ENCODE measurements at places on chromosomes 1 and 21.

- no peak for DNase-seq
Measured at GRCh38 chr1:154225370-154225769, 4.6 kb downstream of the UBAP2L start.

DNA sequence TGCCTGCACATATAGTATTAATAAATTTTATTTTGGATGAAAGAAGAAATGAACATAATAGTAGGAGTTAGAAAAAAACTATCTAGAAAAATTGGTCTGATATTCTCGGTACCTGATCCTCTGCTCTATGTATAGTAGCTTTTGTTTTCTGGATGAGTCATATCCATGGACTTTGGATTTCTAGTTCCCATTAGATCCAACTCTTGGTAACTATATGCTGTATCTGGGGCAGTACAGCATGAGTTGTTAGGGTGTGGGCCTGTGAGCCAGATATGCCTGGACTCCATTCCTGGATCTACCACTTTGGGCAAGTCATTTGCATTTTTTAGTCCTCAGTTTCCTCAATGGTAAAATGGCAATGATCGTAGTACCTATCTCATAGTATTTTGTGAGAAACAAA, 372.2 kb upstream of the PKN2 start:
- DNase-seq: no peak

- DNase-seq: no peak
Measured at GRCh38 chr1:110443451-110443850, 7.5 kb upstream of the PROK1 start.

GRCh38 chr21:37945036-37945435, 28.8 kb upstream of the KCNJ6 start:
- DNase-seq: no peak

- DNase-seq: no peak
Measured at GRCh38 chr1:59927213-59927612, 640 bp upstream of the CYP2J2 start.

- no peak for DNase-seq
Measured at GRCh38 chr1:245481261-245481660, 326.5 kb downstream of the KIF26B start.

DNA sequence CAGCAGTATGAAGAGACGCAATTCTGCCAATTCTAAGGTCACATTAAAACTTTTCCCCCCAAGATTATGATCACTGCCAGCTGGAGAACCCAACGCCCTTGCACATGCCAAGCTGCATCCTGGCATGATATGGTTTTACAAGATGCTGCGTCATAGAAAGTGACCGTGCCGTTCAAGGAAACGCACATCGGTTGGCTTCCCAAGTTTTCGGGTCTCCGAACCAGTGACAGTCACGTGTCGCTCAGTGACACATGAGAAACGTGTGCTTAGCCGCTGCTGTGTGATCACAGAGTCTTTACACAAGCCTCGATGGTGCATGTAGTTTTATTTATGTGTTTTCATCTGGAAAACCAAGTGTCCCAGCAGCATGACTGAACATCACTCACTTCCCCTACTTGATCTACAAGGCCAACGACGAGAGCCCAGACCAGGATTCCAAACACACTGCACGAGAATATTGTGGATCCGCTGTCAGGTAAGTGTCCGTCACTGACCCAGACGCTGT, 7.4 kb downstream of the SMIM1 start:
- no peak for DNase-seq

- no peak for DNase-seq
Measured at GRCh38 chr21:37886726-37887299, 29.4 kb downstream of the KCNJ6 start.

DNA sequence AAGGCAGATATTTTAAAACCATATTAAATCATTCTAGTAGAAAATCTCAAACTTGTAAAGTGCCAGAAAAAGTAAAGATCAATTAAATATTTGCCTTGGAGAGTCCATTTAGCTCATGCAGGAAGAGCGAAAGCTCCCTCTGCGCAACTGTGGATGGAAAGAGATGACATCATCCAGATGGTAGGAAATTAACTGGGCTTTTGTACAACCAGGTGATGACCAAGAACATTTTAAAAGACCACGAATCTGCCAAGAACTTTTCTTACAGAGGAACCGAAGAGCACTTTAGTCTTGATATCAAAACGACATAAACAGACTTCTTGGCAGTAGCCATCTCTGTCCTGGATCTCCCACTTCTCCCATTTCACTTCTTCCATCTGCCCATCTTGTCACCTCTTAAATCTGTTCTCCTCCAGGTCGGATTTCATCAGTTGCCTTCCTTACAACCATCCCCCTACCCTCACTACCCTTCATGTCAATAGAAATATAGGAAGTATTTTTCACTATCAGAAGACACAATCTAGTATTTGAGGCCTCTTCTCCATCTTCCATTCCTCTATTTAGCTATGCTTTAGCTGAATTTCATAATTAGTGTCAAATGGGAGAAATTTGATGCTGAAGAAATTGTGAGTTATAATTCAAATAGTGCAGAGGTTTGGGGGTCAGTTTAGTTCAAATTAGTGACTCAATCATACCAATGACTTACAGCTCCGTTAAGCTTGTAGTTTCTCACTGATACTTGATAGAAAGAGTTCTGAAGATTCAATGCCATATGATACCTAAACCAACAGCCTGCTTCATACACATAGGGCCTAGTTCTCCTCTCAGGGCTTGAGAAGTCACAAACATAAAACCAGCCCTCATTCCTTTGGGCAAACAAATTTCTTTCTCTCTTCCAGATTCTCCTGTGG, 22.0 kb upstream of the DNASE2B start:
- DNase-seq: no peak

DNA sequence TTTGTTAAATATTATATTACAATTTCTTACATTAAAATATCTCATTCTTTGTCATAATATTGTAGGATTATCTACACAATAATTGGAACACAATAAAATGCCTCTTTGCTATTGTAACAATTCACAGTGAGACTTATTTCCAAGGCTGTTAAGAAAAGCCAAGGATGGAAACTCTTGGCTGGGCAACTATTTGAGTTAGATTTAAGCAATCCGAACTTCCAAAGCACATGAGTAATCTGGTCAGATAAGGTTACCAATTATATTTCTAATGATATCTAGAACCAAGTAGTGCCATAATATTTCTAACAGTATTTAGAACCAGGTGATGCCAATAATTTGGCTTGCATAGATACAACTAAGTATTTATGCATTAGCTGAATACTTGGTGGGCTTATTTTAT, 154.7 kb upstream of the KCNK2 start:
- no peak for DNase-seq

DNA sequence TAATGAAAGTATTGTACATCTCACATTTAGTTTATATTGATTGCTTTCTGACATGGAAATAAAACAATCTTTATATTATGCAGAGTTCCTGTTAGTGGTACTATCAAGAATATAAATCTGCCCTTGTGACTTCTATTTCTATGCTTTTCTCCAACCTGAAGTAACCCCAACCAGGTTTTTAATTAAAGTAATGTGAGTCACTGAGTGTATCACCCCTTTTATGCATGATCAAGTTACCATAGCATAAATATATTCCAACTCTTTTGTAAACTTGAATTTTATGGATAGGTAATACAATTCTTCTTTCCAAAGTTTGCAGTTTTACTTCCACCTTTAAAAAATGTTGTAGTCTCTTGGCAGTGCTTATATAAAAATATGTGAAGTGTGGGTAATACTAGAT, 532.3 kb downstream of the USP25 start:
- DNase-seq: no peak

GRCh38 chr21:45301521-45302081, 13.9 kb upstream of the POFUT2 start:
- DNase-seq: no peak

All from Right ventricle myocardium superior (tissue), 1 donor.